ENCODE measurements at places on chromosomes 12 and 14. TPM values are rescaled to one million over a fixed set of nuclear protein-coding genes. Genes with fewer than 3 reads are reported as not detected.

The KLRB1 gene
- total RNA-seq = not detected

The LYZ gene
- not detected for total RNA-seq

The EIF2S3B gene
- 14.8 TPM for total RNA-seq

The RAD51AP1 gene
- total RNA-seq = 5.2 TPM

The LTBR gene
- total RNA-seq = 80.0 TPM

The CIROP gene
- not detected for total RNA-seq

The SAMD15 gene
- total RNA-seq = 1.7 TPM

The SSTR1 gene
- total RNA-seq = 6.2 TPM

The POTEM gene
- not detected for total RNA-seq

The LRRIQ1 gene
- total RNA-seq = 0.17 TPM

The UBE3B gene
- 65.1 TPM for total RNA-seq

The PRIMA1 gene
- not detected for total RNA-seq

The PA2G4 gene
- total RNA-seq = 82.9 TPM

The TEX22 gene
- total RNA-seq = 0.17 TPM

The SPX gene
- total RNA-seq = 1.2 TPM

The SCAF11 gene
- total RNA-seq = 48.3 TPM

The ADIPOR2 gene
- total RNA-seq = 43.9 TPM

The ANKRD33 gene
- 0.03 TPM for total RNA-seq

The DIO2 gene
- total RNA-seq = 18.7 TPM

The GCN1 gene
- 152 TPM for total RNA-seq

The KERA gene
- not detected for total RNA-seq

The PWP1 gene
- total RNA-seq = 47.0 TPM

The LBHD2 gene
- total RNA-seq = not detected

The NID2 gene
- 183 TPM for total RNA-seq

The HVCN1 gene
- total RNA-seq = 2.3 TPM

The CKB gene
- 27.5 TPM for total RNA-seq

The WNT1 gene
- total RNA-seq = not detected

The RNASE7 gene
- total RNA-seq = not detected

The WSCD2 gene
- total RNA-seq = not detected

The GDF3 gene
- not detected for total RNA-seq

The KRT5 gene
- total RNA-seq = 0.52 TPM

The INSM2 gene
- total RNA-seq = not detected

The PRH2 gene
- not detected for total RNA-seq

The AKAP3 gene
- total RNA-seq = 1.7 TPM

The FIGNL2 gene
- under 0.01 TPM for total RNA-seq

The ATF7 gene
- total RNA-seq = 11.4 TPM

The MSI1 gene
- total RNA-seq = 0.20 TPM

The KLRC3 gene
- total RNA-seq = not detected

The SRRM4 gene
- not detected for total RNA-seq

The ADAMTS20 gene
- not detected for total RNA-seq

The PSMD9 gene
- total RNA-seq = 108 TPM

The RABGGTA gene
- 22.6 TPM for total RNA-seq

The CLEC12A gene
- not detected for total RNA-seq

The GYS2 gene
- total RNA-seq = not detected

The MAP1LC3B2 gene
- 0.52 TPM for total RNA-seq
